Amniotic stem cell (primary cell): ENCODE measurements at places on chromosomes 16 and 17.
A peak's percentile ranks its signal among the peaks of the same experiment; 100 is the strongest.

GRCh38 chr17:77800816-77801215 is 157.7 kb upstream of the TNRC6C start:
- DNase-seq = no peak

DNA sequence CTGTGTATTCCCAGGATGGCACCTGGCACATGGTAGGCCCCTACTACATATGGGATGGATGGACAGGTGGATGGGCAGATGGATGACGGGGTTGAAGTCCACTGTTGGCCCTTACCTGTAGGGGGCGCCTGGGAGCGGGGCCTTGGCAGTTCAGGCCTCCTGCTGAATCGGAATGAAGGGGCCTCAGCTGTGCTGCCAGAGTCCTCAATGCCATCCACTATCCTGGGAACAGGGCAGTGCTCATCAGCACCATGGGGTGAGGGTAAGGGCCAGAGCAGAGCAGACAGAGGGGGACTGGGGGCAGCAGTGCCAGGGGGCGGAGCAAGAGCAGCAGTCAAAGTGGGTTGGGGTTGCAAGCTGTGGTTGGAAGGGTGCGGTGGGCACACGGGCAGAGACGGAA is 8.3 kb upstream of the RAB5C start:
- DNase-seq = no peak

DNA sequence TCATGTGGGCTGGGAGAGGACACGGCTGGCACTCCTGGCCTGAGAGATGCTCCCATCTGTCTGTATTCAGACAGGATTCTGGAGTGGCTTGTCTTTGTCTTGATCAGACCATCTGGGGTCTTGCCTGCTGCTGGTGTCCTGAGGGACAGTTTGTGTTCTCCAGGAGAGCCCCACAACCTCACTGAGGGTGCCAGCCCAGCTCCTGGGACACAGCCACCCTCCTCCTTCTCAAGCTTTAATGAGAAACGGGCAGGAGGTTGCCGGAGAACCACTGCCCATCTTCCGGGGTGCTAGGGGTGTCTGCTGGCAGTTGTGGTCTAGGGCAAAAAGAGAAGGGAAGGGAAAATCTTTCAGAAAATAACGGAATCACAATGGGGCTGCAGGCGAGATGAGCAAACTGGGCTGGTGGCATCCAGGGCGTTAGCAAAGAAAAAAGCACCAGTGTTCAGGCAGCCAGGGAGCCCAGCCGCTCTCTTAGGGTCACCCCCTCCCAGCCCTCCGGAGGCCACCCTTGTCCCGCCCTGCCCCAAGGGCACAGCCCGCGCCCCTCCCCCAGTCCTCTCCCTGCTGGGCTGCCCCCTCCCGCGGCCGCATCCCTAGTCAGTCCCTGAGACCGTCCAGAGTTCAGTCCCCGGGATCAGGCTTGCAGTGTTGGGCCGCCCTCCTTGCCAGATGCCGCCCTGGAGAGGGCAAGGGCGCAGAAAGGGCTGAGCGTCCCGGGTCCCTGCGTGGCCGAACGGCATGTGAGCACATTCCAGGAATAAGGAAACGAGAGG is 824.7 kb downstream of the KCNJ18 start:
- no peak for DNase-seq

- DNase-seq = no peak
Measured at GRCh38 chr17:17696882-17697633, 15.8 kb downstream of the RAI1 start.

- DNase-seq = no peak
Measured at GRCh38 chr16:78633551-78633950, 534.1 kb downstream of the WWOX start.

DNA sequence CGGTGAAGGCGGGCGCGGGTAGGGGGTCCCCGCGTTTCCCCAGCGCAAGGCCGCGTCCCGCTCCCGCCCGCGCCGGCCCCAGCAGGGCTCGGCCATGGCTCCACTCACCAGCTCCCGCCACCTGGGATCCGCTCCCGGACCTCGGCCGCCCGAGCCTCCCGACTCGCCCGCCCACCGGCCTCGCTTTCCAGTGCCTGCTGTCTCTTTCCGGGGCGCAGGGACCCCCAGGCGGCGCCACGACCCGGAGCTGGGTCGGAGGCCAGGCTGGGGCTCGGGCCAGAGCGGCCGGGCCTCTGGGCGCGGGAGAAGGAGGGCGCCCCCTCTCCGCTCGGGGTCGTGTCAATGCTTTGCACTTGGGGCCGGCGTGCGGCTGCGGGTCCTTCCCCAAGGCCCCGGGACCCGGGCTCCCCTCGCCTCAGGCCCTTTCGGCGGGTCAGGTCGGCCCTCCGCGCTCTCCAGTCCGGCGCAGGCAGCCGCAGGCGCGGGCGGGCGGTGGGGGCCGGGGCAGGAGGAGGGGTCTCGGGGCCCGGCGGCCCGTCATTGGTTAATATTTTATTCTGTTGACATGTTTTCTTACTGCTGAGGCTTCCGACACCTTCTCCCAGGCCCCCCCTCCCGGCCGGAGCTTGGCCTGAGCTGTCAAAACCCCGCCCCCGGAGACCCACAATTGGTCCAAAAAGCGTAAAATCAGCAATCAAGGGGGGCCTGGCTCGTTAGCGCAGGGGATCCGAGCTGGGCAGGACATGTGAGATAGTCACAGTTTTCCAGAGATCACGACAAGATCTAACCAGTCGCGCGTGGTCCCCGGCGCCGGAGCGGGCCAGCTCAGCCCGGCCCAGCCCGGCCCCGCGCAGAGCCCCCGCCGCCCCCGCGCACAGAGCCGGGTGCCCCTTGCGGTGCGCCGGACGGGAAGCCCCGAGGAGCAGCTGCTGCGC is at the start of gene TBX2:
Gene TBX2, plus strand, starts transcription at position 713 of the 935 bp plus-strand sequence. CDS start 334 bp downstream, outside the sequence.
- DNase-seq = peak; percentile 89

DNA sequence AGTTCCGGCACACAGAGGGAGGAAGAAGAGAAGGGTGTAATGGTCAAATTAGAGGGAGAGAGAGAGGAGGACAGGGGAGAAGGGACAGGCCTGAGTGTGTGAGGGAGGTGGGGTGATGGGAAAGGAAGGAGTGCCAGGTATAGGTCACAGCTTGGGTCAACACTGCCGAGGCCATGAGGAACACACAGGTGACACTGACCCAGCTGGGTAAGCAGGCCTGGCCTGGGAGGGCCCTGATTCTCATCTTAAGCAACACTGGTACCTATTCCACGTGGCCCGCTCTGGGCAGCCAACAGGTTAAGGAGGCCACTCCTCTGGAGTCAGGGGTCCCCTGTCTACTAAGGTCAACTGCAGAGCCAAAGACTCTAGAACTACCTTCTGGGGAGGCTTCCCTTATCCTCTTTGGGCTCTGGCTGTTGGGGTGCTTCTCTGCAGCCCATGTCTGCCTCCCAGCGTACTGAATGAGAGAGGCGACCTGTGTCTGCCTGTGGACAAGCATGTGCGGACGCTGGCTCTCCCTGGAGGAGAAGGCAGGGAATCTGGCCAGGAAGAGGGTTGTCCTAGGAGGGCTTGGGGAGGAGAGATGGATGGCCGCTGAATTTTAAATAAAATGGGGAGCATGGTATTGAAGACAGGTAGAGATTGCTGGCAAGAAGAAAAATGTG is 57.6 kb downstream of the RGS9 start:
- DNase-seq = no peak

DNA sequence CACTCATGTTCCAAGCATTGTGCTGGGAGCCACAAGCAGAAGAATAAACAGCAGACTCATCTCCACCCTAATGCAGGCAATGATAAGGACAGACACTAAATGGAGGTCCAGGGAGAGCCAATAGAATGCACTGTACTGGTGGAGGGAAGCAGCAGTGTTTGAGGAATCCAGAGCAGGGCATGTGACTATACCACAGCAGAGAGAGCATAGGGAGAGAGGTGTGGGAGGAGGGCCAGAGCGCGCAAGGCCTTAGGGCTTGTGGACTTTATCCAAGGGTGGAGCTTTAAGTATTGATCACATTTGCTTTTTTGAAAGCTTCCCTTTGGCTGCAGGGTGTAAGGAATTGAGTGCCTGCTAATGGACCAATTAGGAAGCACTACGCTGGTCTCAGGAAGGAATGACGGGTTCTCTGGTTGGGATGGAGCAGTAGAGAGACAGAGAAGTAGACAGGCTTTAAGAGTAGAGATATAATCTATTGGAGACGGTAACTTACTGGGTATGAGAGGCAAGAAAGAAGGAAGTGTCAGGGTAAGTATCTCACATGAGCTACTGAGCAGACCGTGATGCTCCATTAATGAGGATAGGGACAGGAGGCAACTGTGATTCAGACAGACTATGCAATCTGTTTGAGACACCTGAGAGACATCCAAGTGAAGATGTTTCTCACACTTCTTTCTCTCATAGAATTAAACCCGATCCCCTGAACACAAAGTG is 82.2 kb downstream of the MYO1D start:
- DNase-seq = no peak
